ENCODE measurements at places on chromosomes 1 and 21.

GRCh38 chr1:203216274-203217138 lies 13.0 kb downstream of the CHIT1 start:
- DNase-seq = peak; percentile 17

- no peak for DNase-seq
These were observed 6.1 kb upstream of the GCSAML start for GRCh38 chr1:247542811-247543210.

- DNase-seq = no peak
These were observed 641 bp upstream of the CFAP107 start for GRCh38 chr1:12745126-12745991.

DNA sequence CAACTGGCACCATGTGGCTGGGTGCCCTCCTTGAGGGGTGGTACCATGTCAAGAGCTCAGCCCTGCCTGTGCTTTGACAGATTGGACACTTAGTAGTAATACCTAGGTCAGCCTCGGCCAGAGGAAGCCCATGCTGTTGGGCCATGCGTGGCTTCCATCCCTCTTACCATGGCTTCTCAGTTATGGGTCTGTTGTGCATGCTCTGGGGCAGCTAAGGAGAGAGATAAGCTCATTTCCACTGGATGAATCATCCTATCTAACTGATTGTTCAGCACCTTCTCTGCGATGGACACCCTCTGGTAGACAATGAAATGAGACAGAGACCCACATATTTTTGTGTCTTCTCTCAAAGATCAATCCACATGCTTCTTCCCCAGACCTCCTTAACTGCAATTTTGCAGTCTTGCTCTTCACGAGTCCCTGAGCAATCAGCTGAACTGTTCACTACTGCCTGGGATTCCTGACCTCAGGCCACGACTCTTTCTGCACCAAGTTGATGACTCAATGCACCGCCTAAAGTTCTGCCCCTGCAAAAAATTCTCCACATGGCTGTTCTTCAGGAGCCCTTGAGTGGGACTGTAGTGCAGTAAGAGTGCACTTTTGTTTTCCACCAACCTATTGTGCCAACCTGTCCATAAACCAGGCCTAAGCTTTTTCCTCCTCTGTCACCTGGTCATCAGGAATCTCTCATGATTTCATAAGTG lies 6.9 kb upstream of the TRIM62 start:
- DNase-seq = no peak

DNA sequence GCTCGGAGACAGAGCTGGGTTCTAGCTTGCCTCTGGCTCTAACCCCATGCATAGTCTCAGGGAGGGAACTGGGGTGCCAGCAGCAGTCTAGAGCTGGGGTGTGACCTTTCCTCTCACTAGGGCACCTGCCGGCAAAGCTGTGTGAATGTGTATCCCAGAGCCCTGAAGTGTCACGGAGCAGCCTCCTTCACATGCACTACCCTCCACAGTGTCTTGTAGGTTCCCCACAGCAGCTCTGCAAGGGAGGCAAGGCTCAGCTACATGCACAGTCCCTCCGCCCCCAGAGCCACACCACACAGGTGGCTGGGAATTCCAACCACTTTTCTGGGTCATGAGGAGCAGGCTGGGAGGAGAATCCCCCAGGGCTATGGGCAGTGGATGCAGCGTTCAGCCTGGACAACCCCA lies 7.7 kb upstream of the HPCA start:
- no peak for DNase-seq

Measured in activated CD4-positive, CD25-positive, alpha-beta regulatory T cell treated with anti-CD3 and anti-CD28 coated beads, Interleukin-2, amount 50 U/mL, for 16 hours (primary cell).